ENCODE measurements at places on chromosomes 4 and X.

DNA sequence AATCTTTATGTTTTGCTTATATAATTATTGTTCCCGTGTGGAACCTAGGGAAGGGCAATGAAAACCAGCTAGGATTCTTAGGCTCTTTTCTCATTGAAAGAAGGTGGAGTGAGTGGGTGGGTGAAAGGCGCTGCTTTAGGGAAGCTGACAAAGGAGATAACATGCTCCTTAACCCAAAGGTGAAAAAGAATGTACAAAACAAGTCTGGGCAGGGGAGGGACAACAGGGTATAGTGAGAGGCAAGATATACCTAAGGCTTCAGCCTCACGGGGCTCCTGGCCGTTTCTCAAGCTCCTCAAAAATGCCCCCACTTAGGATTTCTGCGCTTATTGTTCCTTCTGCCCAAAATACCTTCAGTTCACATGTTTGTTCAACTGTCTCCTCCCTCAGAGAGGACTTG, 1.8 kb downstream of the SH2D1A start:
- DNase-seq = no peak

- no peak for DNase-seq
Measured at GRCh38 chr4:1365271-1366178, 18.5 kb downstream of the UVSSA start.

- no peak for DNase-seq
Measured at GRCh38 chr4:74391890-74392475, 27.0 kb downstream of the EREG start.

- DNase-seq = no peak
Measured at GRCh38 chr4:83011689-83012199, 1.1 kb upstream of the LIN54 start.

- DNase-seq = no peak
Measured at GRCh38 chr4:81109356-81109755, 78.8 kb downstream of the BMP3 start.

- DNase-seq = no peak
Measured at GRCh38 chr4:39937683-39938268, 39.9 kb downstream of the PDS5A start.

DNA sequence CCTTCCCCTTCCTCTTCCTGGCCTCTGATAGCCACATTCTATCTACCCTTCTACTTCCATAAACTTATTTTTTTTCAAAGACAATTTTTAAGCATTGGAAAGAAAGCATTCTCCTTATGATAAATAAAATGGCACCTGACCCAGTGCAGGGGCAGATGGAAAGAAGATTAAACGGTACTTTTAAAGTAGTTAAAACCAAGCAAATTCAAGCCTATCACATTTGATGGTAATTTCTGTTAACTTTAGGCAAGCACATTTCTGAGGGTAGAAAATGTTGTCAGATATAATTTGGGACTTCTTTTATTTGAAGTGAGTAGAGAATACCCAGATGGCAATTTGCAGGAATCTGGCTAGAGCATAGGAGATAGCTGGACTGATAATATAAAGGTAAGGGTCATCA, 332.9 kb downstream of the EPHA5 start:
- no peak for DNase-seq
